ENCODE measurements at places on chromosomes 7 and 10.

DNA sequence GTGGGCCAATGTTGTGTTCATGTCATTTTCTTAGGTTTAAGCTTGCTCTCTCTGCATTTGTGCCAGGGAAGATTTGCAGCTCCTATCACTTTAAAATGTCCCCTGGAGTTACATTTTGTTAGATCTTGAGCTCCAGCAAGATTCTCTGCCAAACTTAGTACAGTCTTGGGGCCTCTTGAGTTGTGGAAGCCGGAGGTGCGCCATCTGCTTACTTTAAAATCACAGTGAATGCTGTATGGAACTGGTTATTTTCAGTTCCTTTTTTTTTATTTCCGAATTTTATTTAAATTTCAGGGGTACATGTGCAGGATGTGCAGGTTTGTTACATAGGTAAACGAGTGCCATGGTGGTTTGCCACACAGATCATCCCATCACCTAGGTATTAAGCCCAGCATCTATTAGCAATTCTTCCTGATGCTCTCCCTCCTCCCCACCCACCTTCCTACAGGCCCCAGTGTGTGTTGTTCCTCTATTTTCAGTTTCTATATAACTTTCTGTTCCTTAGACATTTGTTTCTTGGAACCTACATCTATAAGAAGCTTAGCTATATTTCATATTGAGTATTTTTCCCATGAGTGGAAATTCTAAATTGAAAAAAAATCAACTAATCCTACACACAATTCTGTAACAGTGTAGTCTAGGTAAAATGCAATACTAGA, 114.4 kb upstream of the CREB5 start:
- DNase-seq = no peak

- DNase-seq = no peak
These were observed 27.3 kb downstream of the RAB18 start for GRCh38 chr10:27531336-27531847.

GRCh38 chr7:148622887-148623585, 32.5 kb downstream of the C7orf33 start:
- peak; percentile 13 for DNase-seq

- no peak for DNase-seq
These were observed 46.5 kb downstream of the ZMIZ1 start for GRCh38 chr10:79115302-79115701.

DNA sequence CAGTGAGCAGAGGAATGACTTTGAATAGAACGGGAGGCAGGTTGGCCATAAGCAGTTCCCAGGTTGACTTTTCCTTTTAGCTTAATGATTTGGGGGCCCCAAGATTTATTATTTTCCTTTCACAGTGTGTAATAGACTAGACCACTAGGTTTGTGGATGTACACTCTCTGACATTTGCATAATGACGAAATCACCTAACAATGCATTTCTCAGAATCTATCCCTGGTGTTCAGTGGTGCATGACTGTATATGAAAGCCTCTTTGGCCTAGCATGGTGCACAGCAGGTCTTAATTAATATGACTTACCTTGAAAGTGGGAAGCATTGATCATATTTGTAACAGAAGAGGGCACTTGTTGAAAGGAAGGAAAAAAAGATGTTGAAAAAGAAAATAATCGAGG, 761.9 kb downstream of the TYW1 start:
- no peak for DNase-seq

DNA sequence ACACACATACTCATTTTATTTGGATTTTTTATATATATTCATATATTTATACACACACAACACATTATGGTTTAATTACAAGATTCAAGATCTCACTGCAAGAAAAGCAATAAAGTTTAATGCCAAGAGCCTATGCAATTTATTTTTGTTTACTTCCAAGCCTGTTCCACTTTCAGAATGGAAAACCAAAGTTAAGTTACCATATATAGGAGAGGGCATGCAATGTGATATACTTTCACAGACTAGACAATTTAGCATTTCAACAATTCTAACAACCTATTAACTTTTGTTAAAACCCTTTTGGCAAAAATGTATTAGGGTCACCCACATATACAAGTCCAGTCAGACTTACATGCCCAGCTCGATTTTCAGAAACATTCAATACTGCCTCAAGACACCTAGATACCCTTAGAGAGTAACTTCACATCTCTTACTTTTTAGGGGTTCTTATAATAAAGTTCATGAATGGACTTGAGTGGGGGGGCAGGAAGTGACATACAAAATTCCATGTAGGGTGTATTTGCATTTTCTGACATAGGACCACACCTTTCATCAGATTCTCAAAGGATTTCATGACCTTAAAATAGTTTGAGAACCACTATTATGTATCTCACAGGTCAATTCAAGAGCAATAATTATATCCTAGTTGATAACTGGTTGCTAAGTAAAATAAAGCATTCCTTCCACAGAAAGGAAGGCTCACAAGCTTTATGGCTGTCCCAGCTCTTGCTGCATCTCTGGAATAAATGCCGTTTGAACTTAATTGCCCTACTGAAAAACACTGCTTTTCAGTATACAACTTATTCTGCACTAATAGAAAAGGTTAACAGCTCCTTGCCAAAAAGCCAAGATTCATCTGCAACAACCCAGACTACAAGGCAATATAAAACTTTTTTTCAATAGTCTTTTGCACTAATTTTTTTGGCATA, 2.5 kb downstream of the P4HA1 start:
- DNase-seq = no peak

DNA sequence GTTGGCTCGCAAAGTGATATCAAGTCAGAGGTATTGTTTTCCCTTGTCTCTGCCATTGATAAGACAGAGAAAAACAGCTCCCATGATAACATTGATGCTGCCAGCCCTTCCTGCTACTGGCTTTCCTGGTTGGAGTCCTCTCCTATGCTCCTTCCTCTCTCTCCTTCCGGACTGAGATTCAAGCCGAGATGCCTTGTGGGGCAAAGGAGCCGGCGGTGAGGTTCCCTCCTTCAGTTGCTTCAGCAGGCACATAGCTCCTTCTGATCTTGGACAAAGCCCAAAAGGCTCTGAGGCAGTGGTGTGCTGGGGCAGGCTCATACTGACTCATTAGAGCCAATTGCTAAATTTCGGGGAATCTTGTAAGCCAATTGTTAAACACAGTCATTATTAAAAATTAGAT, 8.8 kb upstream of the ZCCHC24 start:
- DNase-seq = no peak

DNA sequence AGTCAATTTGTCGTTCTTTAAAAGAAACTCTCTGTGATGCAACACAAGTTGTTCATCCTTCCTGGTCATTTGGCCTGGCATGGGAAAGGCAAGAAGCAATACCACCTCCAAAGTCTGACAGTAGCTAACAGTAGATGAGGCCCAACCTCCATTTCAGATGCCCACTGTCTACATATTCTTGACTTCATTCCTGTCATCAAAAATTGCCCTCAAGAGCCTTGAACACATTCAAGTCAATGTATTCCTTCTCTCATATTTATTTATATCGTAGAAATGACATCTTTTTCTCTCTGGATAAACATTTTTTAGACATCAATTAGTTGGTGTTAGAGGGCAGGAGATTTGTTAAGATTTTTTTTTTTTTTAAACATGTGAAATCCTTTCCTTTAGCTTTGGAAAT, 33.7 kb downstream of the ABLIM1 start:
- no peak for DNase-seq

- no peak for DNase-seq
These were observed 35.0 kb upstream of the SRI start for GRCh38 chr7:88254721-88255424.

GRCh38 chr7:94532676-94533075, 23.1 kb downstream of the CASD1 start:
- no peak for DNase-seq

GRCh38 chr10:51894771-51895578, 195.6 kb upstream of the CSTF2T start:
- no peak for DNase-seq

GRCh38 chr7:41205600-41205999, 497.3 kb downstream of the INHBA start:
- DNase-seq = no peak
